ENCODE measurements at places on chromosomes 4 and X. TPM values are rescaled to one million over a fixed set of nuclear protein-coding genes. Genes with fewer than 3 reads are reported as not detected.

RAB33B gene
- 8.1 TPM for total RNA-seq

DCAF8L2 gene
- total RNA-seq = not detected

GSX2 gene
- not detected for total RNA-seq

NPY1R gene
- total RNA-seq = not detected

ZNF674 gene
- total RNA-seq = 8.3 TPM

NIPAL1 gene
- 3.0 TPM for total RNA-seq

FRAS1 gene
- total RNA-seq = 1.7 TPM

SMIM14 gene
- 28.3 TPM for total RNA-seq

MAGEC2 gene
- total RNA-seq = not detected

P2RY4 gene
- total RNA-seq = not detected
